ENCODE measurements at places on chromosomes 3 and 15. TPM values are rescaled to one million over a fixed set of nuclear protein-coding genes. Genes with fewer than 3 reads are reported as not detected.

Gene NOX5
- total RNA-seq: 10.7 TPM

Gene CLRN1
- total RNA-seq: 0.43 TPM

Gene STX19
- not detected for total RNA-seq

Gene NEK10
- 29.5 TPM for total RNA-seq

Gene RAB5A
- total RNA-seq: 55.6 TPM

Gene GP9
- total RNA-seq: 1.7 TPM

Gene EBLN2
- 10.5 TPM for total RNA-seq

Gene COLQ
- 7.6 TPM for total RNA-seq

Gene TMEM266
- total RNA-seq: 6.0 TPM

Gene GOLGA6L7
- total RNA-seq: 4.3 TPM

Gene ADGRG7
- total RNA-seq: 0.16 TPM

Gene SLC28A1
- total RNA-seq: 0.31 TPM

Gene CMTM6
- 154 TPM for total RNA-seq

Gene CCDC39
- total RNA-seq: 7.4 TPM

Gene GUCA1C
- 2.0 TPM for total RNA-seq

Gene SLC22A13
- 1.5 TPM for total RNA-seq
